Activated naive CD8-positive, alpha-beta T cell treated with anti-CD3 and anti-CD28 coated beads, Interleukin-2, amount 50 U/mL, for 24 hours (primary cell): ENCODE measurements at places on chromosomes 3 and 15.

DNA sequence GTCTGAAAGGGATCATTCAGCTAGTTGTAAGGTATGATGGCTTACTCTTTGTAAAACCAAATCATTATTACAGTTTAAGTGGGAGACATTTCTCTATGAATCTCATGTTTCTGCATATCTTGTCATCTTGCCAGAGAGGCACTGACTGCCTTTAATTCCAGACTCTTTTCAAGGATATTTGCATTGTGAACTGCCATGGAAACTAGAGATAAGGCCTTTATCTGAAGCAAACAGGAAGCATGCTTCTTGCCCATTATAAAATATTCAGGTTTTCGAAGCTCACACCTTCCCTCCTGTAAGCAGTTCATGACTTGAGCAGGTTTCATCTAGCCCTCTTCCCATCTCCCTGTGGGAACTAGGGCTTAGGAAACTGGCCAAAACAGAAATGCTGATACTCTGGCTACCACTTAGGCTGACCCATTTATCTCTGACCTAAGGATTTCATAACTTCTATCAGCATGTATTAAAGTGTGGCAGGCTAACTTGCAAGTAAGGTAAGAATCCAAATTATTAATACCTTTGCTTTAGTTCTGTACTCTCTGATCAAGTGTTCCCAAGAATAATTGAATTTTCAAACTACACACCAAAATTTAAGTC, 326.6 kb upstream of the ALCAM start:
- no peak for DNase-seq

GRCh38 chr3:130242850-130243569, 102.5 kb upstream of the COL6A5 start:
- no peak for DNase-seq

DNA sequence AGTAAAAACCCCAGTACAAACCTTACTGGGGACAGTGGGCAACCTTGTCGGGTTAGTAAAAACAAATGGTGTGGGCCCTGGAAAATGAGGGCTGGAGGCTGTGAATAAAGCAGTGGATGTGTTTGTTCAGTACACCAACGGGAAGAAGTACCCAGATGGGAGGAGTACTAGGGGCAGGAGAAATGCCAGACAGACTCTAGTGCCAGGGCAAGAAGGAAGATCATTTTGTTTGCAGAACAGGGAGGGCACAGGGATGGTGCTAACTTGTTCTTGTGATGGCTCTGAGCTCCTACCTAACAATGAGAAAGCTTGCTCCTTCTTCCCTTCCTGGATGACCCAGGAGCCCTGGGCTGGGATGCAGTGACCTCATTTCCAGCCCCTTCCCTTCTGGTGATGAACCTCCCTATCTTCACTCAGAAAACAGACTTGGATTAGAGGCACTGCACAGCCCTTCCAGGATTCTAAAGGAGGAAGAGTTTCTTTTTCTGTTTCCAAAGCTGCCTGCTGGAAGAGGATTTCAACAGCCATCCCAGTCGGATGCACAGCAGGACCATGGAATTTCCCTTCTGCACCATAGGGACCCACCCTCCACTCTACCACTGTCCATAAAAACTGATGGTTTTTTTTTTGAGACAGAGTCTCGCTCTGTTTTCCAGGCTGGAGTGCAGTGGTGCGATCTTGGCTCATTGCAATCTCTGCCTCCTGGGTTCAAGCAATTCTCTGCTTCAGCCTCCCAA, 6.1 kb downstream of the RASSF1 start:
- DNase-seq = no peak

DNA sequence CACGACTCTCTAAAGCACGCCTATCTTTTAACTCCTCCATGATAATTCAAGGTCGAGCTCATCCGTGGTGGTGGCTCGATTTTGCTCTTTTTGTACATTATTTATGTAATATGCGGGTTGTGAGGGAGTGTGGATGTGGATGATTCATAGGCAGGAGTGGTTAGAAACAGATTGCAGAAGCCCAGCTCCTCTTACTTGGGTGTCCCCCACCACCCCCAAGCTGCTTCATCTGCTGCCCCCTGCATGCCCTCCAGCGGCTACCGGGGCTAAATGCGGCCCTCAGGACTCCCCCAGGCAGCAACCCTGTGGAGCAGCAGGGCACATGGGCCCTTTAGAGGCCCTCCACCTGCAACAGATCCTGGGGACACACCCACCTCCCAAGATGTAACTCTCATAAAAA, 111.5 kb upstream of the SELENOK start:
- no peak for DNase-seq
